ENCODE measurements at places on chromosomes 3 and 15.

- no peak for DNase-seq
- H3K36me3 ChIP-seq = peaks cover 4% of the 10 kb centered on the region
- H3K27ac ChIP-seq = peak overlapping the region; percentile 87
Measured at GRCh38 chr3:49020330-49021212, 1.4 kb upstream of the NDUFAF3 start.

GRCh38 chr3:187799942-187800641 is 54.8 kb upstream of the BCL6 start:
- no peak for DNase-seq
- H3K4me1 ChIP-seq = peaks cover 13% of the 10 kb centered on the region
- H3K27me3 ChIP-seq = no peaks in the 10 kb centered on the region
- H3K36me3 ChIP-seq = no peaks in the 10 kb centered on the region

DNA sequence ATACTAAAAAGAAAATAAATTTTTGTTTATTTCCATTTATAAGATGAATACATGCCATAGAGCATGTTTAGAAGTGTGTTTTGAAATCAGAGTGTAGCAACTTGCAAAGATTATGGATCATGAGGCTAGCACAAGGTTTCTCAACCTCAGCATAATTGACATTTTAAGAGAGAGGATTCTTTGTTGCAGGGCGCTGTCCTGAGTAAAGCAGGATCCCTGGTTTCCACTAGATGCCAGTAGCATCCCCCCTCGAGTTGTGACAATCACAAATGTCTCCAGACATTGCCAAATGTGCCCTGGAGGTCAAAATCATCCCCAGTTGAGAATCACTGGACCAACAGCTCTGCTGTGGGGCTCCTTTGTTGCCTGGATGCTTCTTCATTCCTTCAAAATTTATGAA is 128.5 kb upstream of the RBMS3 start:
- H3K36me3 ChIP-seq = no peaks in the 10 kb centered on the region
- H3K27me3 ChIP-seq = no peaks in the 10 kb centered on the region
- no peak for DNase-seq
- peaks cover 8% of the 10 kb centered on the region for H3K4me1 ChIP-seq

DNA sequence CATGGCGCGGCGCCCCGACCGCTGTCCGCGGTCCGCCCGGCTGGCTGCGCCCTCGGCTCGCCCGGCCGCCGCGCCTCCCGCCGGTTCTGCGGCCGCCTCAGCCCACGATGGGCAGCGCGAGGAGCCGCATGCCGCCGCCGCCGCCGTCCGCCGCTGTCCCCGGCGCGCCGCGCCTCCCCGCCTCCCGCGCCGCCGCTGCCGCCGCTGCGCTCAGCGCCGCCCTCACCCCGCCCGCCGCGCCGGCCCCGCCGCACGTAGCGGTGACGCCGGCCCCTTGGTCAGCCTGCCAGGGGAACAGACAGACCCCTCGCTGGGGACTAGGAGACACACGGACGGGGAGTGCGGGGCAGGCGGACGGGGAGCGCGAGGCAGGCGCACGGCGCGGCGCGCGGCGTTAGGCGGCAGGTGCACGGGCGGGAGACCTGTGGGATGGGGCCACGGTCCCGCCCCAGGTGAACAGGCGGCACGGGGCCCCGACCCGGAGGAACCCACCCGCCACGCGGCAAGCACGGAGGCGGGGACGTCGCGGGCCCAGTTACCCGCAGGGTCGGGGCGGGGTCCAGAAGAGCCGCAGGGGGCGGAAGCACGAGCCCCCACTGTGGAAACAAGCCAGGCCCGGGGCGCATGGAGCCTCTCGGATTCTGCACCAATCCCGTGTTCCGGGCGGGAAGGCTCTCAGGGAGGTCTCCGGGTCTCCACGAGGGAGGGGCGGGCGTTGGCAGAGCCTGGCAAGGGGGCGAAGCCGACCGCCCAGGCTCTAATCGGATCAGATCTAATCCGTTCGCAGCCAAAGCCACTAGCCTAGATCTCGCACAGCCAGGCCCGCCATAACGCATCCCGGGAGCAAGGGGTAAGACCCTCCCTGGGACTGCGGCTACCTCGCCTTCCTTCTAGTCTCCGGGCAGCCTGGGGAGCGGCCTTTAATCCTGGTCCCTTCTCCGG is at the start of gene CSPG5:
TSS of gene CSPG5 (minus strand) at position 175 of the 942 bp plus-strand sequence. CDS start at position 3, 172 bp downstream.
- peaks cover 1% of the 10 kb centered on the region for H3K4me1 ChIP-seq
- DNase-seq = no peak
- H3K27ac ChIP-seq = no peak within 1 kb of the TSS

- H3K4me1 ChIP-seq = peaks cover 11% of the 10 kb centered on the region
- peaks cover under 1% of the 10 kb centered on the region for H3K27me3 ChIP-seq
- no peak overlapping the region for H3K4me3 ChIP-seq
- H3K27ac ChIP-seq = no peak overlapping the region
Measured at GRCh38 chr3:122568755-122569154, 4.6 kb downstream of the DTX3L start.

GRCh38 chr3:36653095-36653494 is 111.3 kb downstream of the DCLK3 start:
- no peaks in the 10 kb centered on the region for H3K4me1 ChIP-seq
- H3K36me3 ChIP-seq = no peaks in the 10 kb centered on the region
- no peak overlapping the region for H3K27ac ChIP-seq
- DNase-seq = no peak

DNA sequence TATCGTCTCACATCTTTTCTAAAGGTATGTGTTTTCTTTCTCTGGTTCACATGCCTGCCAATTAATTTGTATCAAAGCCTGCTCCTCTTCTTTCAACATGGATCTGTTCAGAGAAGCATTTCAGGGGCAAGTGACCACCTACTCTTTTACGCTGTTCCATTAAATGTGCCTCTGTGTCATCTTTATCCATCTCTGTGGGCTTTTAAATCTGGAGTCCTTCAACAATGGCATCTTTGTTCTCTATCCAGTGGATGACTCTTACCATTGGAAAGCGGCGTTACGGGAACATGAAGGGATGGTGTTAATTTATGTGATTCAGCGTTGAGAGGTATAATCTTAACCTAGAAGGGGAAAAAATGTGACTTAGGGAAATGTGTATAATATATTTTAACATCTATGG is 92.7 kb upstream of the CFAP20DC start:
- no peak overlapping the region for H3K4me3 ChIP-seq
- DNase-seq = no peak
- H3K27ac ChIP-seq = no peak overlapping the region
- H3K36me3 ChIP-seq = peaks cover 3% of the 10 kb centered on the region
- peaks cover 6% of the 10 kb centered on the region for H3K4me1 ChIP-seq

- H3K4me1 ChIP-seq = peaks cover 9% of the 10 kb centered on the region
- H3K27ac ChIP-seq = no peak overlapping the region
- no peaks in the 10 kb centered on the region for H3K36me3 ChIP-seq
- no peak overlapping the region for H3K4me3 ChIP-seq
Measured at GRCh38 chr15:58282060-58282708, 144.0 kb downstream of the AQP9 start.

- no peak for DNase-seq
- peaks cover 15% of the 10 kb centered on the region for H3K4me1 ChIP-seq
- no peaks in the 10 kb centered on the region for H3K27me3 ChIP-seq
- H3K36me3 ChIP-seq = no peaks in the 10 kb centered on the region
- H3K4me3 ChIP-seq = no peak overlapping the region
Measured at GRCh38 chr15:81301815-81302399, 22.0 kb downstream of the STARD5 start.

DNA sequence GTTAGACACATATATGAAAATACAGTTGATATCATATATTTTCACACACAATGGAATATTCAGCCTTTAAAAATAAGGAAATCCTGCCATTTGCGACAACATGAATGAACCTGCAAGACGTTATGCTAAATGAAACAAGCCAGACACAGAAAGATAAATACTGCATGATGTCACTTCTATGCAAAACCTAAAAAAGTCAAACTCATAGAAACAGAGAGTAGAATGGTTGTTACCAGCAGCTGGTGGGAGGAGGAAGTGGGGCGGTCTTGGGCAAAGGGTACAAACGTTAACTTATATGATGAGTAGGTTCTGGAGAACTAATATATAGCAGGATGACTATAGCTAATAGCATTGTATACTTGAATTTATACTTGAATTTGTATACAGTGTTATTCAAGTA is 213.2 kb upstream of the NR2F2 start:
- peaks cover 4% of the 10 kb centered on the region for H3K36me3 ChIP-seq
- no peaks in the 10 kb centered on the region for H3K27me3 ChIP-seq
- peak overlapping the region; percentile 35 for H3K27ac ChIP-seq
- peaks cover 15% of the 10 kb centered on the region for H3K4me1 ChIP-seq
- H3K4me3 ChIP-seq = no peak overlapping the region
- no peak for DNase-seq

DNA sequence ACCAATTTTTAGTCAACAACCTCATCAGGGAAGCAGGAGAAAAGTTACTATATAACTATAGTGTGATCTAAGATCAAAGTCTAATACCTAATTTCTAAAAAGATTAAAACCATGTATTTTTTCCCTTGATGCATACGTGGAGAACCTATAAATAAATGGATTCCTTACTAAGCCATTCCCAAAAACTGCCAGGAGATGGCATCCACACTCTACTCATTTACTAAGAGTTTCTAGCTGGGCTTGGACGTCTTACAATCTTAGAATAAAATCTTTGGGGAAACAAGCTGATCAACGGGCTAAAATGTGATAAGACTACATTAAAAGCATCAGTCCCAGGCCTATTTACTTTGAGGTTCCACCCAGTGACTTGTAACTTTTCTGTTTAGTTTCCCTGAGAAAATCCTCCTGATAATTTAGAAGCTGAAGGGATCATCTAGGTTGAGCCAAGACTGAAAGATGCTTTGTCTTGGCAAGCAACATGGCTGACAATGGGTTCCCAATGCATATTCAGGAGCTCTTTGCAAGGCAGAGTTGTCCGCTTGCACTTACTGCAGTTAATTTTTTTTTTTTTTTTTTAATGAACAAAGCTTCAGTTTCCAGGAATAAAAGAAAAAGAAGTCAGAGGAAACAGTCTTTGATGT is 85.5 kb upstream of the FGF12 start:
- no peaks in the 10 kb centered on the region for H3K36me3 ChIP-seq
- peaks cover 21% of the 10 kb centered on the region for H3K4me1 ChIP-seq
- no peak for DNase-seq
- no peaks in the 10 kb centered on the region for H3K27me3 ChIP-seq
- H3K4me3 ChIP-seq = no peak overlapping the region

GRCh38 chr3:165545059-165545458 is 292.2 kb downstream of the BCHE start:
- H3K36me3 ChIP-seq = no peaks in the 10 kb centered on the region
- H3K27ac ChIP-seq = no peak overlapping the region
- DNase-seq = no peak

GRCh38 chr15:70775160-70775559 is 11.8 kb upstream of the UACA start:
- H3K4me1 ChIP-seq = no peaks in the 10 kb centered on the region
- DNase-seq = no peak
- no peak overlapping the region for H3K27ac ChIP-seq
- H3K36me3 ChIP-seq = no peaks in the 10 kb centered on the region
- no peak overlapping the region for H3K4me3 ChIP-seq

- H3K27ac ChIP-seq = no peak overlapping the region
Measured at GRCh38 chr3:124113485-124113884, 121.6 kb upstream of the ROPN1 start.

DNA sequence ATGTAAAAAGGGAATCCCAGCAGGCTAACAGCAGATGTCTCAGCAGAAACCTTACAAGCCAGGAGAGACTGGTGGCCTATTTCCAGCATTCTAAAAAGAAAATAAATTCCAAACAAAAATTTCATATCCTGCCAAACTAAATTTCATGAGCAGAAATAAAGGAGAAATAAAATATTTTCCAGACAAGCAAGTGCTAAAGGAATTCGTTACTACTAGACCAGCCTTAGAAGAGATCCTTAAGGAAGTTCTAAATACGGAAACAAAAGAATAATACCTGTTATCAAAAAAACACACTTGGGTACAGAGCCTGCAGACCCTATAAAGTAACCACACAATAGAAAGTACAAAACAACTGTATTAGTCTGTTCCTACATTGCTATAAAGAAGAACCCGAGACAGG is 41.4 kb downstream of the HDGFL3 start:
- H3K27ac ChIP-seq = no peak overlapping the region
- H3K4me3 ChIP-seq = no peak overlapping the region
- no peak for DNase-seq

DNA sequence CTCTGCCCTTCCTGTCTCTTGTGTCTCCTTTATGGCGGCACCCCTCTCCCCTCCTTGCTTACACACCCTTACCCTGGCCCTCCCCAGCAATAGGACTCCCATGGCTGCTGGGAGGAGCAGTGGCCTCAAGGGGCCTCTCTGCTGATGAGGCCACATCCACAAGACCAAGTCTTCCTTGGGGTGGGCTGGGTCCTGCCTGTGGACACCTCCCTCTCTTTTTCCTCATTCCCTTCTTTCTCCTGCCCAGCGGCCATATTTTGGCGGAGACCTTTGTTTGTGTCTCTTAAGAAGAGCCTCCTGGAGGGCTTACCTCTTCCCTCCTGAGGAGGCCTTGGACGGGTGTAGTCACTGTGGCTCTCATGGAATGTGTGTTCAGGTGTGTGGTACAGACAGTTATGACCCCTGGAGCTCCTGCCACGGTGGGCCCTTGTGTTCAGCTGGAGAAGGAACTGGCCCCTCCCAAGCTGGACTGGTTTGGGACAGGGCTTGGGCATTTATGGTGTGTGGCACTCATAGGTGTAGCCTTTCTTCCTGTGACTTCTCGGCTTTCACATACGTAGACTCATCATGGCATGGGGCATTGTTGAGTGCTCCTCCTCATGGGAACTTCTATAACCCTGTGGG is 56.6 kb upstream of the APEH start:
- no peak overlapping the region for H3K4me3 ChIP-seq
- H3K27me3 ChIP-seq = no peaks in the 10 kb centered on the region

GRCh38 chr15:90087454-90088154 is 14.7 kb downstream of the IDH2 start:
- no peak overlapping the region for H3K4me3 ChIP-seq
- peak overlapping the region; percentile 57 for H3K27ac ChIP-seq
- DNase-seq = no peak

DNA sequence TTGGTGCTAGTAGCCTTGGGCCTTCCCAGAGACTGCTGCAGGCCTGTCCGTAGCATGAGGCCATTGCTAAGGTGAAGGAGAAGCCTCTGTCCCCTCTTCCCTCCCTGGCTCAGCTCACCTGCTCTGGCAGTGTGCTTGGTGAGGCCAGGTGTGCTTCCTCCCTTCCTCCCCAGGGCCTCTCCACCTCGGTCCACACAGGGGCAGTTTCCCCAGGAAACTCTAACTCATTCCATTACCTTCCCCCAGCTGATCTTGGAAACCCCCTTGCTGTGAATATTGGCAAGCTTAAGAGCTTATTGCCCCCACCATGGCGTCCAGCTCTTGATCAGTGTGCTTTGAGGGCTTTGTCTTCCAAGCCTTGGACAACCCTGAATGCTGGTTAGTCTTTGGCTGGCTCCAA is 52.7 kb downstream of the ZNF445 start:
- H3K27me3 ChIP-seq = no peaks in the 10 kb centered on the region
- DNase-seq = no peak
- no peak overlapping the region for H3K4me3 ChIP-seq
- no peak overlapping the region for H3K27ac ChIP-seq
- H3K36me3 ChIP-seq = no peaks in the 10 kb centered on the region

DNA sequence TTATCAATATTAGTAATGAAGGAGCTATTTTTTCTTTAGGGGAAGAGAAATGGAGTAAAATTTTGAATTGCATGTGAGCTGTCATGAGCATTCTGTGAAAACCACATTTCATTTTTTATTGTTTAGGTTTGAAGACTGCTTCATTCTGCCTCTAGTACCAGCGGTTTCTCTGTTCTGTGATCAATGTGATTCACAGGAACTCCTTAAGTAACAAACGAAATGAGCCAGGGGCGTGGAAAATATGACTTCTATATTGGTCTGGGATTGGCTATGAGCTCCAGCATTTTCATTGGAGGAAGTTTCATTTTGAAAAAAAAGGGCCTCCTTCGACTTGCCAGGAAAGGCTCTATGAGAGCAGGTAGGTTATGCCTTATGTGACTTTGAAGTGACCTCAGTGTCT is 13.0 kb downstream of the NIPA2 start:
- H3K4me1 ChIP-seq = no peaks in the 10 kb centered on the region
- no peaks in the 10 kb centered on the region for H3K27me3 ChIP-seq
- peaks cover 28% of the 10 kb centered on the region for H3K36me3 ChIP-seq
- DNase-seq = no peak
- no peak overlapping the region for H3K27ac ChIP-seq

All from type B pancreatic cell (in vitro differentiated cells).